ENCODE measurements at places on chromosomes 7 and 10.

DNA sequence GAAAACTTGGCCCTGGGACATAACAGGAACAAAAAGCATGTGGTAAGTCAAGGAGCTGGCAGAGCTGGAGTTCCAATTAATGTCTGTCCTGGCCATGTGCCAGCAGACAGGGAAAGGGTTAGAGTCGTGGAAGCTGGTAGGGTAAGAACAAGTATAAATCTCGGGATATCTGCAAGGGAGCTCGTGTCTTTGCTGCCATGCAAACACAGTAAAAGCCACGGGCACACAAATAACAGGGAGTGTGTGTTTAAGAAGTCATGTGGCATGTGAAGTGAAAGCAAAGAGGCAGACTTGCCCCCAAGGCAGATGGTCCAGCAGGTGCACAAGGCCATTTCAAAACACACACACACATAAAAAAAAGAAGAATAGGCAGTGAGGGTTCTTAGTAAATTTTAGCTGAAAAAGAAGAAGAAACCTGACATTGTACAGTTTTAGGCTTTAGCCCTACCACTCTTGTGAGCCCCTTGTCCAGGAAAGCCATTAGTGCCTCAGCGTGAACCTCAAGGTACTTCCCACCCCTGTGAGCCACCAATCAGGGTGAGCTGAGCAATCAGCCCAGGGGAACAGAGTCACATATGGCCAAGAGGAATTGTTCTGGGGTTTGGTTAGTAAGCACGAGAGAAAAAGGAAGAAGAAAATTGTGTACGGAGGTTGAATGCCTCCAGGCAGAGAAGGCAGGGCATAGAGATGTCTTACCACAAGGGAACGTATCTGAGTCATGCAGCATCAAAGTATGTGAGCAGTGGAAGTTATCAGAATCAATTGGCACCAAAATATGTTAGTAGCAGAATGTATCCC is 32.8 kb upstream of the ARHGAP12 start:
- no peak for DNase-seq

DNA sequence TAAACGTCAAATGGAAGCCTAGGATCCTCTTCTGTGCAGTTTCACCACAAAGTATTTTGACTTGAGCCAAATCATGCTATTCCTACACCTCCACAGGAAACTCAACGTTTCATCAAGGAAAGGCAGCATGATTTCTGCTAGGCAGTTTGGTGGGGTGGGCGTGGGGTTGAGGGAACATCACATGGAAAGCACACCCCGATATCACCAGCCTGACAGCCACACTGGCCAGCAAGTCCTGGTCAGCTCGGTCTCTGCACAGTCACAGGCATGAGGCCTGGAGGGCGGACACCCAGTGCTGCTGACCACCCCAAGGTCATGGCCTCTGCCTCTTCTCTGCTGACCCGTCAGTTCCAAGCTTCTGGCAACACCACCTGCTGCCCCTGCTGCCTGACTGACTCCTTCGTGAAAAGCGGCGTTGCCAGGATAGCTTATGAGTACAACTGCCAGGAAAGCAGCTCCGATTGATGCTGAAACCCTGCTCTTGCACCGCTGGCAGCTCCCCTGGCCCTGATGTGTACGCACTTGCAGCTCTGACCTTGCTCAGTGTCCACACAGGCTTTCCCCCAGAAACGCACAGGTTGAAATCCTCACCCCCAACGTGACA is 171.5 kb downstream of the DIP2C start:
- no peak for DNase-seq

GRCh38 chr10:69648461-69648860 is 18.4 kb downstream of the FAM241B start:
- no peak for DNase-seq

- no peak for DNase-seq
Observed at GRCh38 chr10:24643679-24644209, 79.9 kb downstream of the ARHGAP21 start.

DNA sequence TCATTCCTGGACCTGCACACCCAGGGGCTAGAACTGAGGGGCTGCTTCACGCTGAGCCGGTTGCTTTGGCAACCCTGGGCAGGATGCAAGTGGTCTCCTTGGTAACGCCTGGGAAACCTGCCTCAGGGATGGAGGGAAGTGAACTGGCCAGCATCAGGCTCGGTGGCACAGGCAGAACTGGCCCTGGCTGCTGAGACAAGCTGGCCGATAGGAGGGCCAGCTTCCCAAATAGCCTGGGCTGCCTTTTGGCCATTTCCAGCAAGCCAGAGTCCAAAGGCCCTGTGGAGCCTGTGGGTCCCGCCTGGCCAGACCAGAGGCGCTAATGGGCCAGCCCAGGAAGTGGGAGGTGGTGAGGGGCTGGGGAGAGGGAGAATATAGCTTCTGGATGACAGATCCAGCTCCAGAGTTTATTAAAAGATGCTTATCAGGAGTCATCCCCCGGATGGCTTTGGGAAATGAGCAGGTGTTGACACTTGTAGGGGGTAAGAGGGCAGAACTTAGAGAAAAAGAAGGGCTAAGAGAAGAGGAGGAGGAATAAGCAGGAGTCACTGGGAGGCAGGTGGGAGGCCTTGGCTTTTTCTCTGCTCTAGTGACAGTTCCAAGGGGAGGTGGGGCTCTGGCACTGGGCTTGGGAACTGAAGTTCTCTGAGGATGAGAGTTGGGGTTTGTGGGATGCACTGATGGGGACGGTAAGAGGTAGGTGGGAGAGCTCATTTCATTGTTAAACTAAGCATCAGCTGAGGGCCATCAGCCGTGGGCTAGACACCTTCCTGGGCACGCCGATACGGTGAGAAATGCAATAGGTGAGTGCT is 9.6 kb downstream of the NEURL1 start:
- DNase-seq, result no peak

DNA sequence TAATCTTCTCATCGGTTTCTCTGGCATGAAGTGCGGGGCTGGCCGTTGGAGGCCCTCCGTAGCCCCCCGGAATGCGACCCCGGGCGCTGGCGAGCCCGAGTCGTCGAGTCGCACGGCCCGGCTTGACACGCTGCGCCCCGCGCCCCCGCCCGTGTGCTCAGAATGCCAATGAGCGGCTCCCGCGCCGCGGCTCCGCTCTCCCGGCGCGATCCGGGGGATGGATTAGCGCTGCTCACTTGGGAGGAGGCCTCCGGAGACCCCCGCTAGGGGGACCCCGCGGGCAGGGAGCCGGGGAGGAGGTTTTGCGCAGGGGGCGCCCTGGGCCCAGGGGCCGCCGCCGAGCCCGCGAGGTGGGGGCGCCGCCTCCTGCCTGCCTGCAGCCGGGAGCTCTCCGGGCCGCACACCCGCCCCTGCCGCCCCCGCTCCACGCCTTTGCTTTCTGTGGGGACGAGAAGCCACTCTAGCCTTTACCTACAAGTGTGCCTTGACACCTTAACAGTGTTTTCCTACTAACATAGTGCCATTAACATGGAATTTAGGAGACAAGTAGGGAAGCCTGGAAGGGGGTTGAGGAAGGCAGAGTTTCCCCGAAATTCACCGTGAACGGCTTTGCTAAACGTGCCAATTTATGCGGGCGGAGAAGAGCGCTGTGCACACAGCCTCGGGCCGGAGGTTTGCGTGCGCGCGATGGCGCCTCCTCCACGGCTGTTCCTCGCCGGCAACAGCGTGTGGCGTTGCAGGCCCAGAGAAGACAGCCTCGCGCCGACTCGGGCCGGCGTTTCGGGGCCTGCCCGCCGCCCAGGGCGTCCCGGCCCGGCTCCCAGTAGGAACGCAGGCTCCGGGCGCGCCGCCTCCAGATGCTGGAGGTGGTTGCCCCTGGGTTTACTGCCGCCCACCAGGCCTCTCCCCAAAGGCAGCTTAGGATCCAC is 7.1 kb downstream of the SHH start:
- DNase-seq, result no peak

DNA sequence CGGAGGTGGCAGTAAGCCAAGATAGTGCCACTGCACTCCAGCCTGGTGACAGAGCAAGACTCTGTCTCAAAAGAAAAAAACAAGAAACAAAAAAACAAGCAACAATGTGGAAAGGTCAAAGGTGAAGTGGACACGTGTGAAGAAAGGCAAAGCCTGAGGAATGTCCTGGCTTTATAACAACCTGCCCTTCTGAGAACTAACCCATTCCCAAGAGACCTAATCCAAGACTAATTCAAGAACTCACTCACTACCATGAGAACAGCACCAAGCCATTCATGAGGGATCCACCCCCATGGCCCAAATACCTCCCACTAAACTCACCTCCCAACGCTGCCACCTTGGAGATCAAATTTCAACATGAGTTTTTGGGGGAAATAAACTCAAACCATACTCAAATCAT is 47.5 kb upstream of the KIF5B start:
- no peak for DNase-seq

DNA sequence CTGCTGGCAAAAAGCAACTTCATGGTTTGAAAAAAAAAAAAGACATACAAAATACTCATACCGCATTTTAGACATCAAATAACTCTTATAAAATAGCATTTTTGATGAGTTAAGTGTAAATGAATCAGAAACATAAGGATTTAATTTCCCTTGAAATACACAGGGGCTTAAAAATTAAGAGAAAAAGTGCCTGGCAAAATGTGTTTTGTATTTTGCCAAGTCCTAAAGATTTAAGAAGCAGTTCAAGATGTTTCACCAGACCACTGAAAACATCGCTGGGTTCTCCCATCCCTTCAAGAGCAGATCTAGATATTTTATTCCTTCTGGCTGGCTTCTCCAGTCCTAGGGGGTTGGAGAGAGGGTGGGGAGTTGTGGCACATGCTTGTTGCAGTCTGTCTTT is 396.4 kb downstream of the INHBA start:
- no peak for DNase-seq

- no peak for DNase-seq
Observed at GRCh38 chr7:13240349-13240748, 552.9 kb downstream of the ARL4A start.

DNA sequence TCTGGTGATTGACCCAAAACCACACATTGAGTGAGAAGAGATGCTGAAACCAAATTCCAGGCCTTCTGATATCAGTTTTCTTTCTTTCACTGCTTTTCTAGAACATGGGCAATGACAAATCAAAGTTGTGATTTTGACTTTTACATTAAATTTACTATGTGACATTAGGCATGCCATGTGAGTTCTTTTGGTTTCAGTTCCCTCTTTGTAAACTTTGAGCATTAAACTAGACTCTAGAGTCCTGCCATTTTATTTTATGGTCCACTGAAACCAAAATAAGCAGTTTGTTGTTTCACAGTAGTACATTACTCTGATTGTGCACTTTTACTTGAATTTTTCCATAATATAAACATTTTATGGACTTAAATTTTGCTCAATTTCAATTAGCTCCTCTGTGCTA is 381.1 kb upstream of the SEMA3D start:
- DNase-seq, result no peak

DNA sequence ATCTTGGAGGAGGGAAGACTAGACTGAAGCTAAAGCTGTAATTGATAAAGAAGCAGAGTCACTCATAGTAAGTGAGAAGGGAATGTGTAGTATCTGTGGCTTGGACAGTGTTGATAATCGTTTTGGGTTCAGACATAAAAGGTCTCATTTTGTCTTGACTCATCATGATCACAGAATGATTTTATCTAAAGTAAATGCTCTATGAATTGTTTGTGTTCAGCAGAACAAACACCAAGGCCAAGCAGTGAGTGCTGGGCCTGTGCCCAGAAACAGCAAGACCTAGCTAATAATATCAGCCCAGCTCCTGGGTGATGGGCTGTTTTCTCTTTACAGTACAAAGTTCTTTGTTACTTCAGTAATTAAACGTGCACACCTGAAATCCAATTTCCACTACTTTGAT is 26.7 kb upstream of the CD36 start:
- DNase-seq, result no peak

DNA sequence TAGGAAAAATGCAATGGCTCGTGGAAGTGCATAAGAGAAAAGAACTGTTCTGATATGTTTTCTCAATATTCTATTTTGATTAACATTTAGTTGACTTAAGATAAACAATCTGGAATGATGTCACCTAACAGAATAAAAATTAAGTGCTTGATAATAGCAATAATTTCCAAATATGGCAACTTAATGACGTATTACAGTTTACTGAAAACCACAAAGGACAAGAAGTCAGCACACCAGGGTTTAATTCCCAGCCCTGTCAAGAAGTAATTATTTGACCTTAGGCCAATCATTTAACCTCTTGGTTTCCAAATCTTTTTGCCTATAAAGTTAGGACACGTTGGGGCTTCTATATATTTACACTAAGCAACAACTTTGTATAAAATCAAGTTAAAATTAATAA is 95.7 kb downstream of the CABCOCO1 start:
- DNase-seq, result no peak

DNA sequence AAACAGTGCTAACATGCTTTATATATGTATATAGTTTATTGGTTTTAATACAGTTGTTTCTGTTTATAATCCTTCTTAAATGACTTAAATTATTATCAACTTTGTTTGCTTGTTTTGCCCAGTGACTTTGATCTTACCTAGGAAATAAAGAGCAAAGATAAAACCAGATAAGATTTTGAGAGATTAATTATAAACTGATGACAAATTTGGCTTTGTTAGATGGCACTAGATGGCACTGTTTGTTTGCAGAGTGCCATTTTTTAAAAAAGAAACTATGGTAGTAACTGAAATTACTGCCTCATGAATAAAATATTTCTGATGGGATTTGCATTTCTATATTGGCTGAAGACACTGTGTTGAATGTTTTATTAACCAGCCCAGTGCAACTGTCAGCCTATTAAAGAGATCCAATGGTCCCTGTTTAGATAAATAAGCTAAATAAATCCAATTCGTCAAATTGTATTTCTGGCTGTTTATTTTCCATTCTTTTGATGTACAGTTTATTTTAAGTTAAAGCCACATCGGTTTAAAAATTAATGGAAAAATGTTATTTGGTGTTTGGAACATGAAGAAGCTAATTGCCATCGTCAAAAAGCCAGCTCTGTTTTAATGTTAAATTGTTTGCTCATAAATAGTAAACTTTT is 28.7 kb downstream of the VTI1A start:
- no peak for DNase-seq

GRCh38 chr10:117536072-117536865 is 6.3 kb upstream of the EMX2 start:
- DNase-seq, result no peak

DNA sequence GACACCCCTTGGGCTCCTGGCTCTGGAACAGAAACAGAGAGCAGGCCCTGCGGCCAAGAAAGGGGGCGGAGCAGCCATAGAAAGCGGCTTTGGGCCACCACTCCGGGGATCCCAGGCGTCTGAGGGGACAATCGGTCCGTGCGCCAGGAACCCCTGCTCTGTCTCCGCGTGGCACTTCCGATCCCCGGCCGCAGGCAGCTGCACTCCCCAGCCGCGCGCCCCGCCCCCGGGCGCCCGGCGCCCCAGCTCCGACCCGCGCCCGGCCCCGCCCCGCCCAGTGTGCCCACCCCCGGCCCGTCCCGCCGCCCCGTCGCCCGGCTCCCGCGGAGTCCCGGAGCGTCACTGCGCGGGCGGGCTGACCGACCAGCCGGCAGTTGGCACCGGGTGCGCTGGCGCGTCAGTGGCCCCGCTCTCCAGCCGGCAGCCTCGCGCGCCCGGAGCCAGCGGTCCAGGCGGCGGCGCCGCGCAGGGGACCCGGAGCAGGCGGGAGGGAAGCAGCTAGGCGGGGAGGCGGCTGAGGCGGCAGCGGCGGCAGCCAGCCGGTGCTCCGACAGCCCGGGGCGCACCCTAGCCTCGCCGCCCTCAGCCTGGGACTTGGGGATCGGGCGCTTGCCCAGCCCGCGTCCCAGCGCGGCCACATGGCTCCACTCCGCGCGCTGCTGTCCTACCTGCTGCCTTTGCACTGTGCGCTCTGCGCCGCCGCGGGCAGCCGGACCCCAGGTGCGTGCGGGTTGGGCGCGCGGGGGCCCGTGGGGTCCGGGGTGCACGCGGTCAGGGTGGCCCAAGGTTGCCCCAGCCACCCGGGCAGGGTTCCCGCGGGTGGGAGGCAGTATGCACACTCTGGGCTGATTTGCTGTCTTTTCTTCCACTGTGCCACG is at the start of gene ADAMTS14:
TSS of gene ADAMTS14 (plus strand) at position 342 of the 878 bp plus-strand sequence. CDS start at position 639, 297 bp downstream.
- DNase-seq, result no peak

Measured in cortex of kidney (tissue), 1 donor.